ENCODE measurements at places on chromosomes 4 and X.

- no peak for DNase-seq
Measured at GRCh38 chrX:15549189-15550012, 48.8 kb downstream of the BMX start.

- no peak for DNase-seq
Measured at GRCh38 chrX:136204571-136204970, 46.6 kb downstream of the MAP7D3 start.

DNA sequence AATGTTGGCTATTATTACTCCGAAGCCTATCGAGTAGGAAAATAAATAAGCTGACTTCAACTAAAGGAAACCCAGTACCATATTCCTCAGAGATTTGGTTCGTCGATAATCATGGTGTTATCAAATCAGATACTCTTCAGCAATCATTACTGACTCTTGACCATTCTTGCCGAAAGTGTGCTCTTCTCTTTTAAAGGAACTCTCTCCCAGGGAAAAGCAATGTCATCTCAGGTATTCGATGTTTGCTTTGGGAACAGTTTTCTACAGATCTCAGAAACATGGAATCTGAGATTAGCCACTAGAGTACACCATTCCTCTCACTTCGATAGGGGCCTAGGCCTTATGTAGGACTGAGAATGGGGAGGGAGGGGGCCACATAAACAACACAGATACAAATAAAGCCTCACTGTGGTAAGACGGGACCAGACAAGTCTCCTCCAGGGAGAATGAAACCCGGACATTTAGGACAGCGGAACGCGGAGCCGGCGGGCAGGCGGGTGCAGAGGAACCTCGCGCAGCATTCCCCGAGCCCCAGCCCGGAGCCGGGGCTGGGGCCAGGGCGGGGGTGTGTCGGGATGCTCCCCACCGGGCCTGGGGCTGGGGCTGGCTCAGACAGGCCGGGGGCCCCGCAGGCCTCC, 581 bp downstream of the DNAJB14 start:
- no peak for DNase-seq

DNA sequence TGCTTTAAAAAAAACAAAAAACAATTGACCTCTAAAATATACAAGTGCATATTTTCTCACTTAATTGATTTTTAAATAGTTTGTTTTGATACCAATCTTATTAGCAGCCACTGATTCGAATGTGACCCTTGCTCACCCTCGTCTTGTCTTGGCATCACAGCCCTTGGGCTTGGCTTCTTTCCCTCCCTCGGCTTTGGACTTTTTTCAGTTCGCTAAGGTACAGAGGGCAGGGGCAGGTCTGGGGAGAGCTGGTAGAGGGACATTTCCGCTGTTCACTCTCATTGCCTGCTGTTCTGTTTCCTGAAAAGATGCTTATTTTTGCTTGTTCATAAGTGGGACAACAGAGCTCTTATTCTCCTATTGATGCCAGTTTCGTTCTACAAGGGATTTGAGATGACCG, 88.5 kb upstream of the RPS6KA3 start:
- DNase-seq: no peak

- DNase-seq: peak; percentile 3
Measured at GRCh38 chr4:60201052-60201673, 999.0 kb upstream of the ADGRL3 start.

DNA sequence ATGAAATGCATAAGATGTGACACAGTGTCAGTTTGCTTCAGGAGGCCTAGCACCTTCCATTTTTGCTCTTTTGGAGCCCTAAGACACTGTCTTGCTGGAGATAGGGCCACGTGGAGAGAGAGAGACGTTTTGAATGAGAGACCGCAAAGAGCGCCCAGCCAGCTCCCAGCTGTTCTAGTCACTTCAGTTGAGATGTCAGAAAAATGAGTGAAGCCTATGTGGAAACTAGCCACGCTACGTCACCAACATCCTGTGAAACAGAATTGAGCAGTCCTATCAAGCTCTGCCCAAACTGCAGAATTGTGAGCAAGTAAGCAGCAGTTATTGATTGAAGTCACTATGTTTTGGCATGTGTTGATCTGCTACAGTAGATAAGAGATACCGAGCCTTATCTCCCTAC, 13.1 kb downstream of the GPR82 start:
- no peak for DNase-seq

GRCh38 chr4:122224348-122224747, 72.2 kb downstream of the BLTP1 start:
- DNase-seq: no peak

- DNase-seq: no peak
Measured at GRCh38 chrX:50448565-50448964, 22.1 kb downstream of the DGKK start.

DNA sequence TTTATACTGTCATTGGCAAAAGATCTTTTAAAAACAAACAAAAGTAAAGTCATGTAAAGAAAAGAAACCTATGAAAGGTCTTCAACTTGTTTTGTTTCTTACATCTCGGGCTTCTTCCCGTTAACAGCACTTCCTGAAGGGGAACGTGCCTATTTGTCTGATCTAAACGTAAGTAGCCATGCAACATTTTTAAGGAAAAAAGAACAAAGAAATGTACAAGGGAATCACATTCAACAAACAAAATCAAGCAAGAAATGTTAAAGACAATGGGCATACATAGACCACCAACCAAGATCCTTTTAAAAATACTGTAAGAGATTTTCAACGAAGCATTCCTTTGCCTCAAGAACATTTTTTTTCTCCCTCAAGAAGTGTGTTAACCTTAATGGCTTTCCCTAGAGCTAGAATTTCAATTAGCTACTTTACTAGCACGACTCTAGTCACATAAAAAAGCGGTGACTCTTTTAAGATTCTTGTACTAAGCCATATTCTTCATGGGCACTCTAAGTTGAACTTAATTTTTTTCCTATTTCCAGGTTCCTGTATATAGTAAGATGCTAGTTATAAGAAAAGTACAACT, 112.0 kb upstream of the TTC29 start:
- no peak for DNase-seq

GRCh38 chr4:163680386-163681098, 186.1 kb downstream of the TMA16 start:
- no peak for DNase-seq

DNA sequence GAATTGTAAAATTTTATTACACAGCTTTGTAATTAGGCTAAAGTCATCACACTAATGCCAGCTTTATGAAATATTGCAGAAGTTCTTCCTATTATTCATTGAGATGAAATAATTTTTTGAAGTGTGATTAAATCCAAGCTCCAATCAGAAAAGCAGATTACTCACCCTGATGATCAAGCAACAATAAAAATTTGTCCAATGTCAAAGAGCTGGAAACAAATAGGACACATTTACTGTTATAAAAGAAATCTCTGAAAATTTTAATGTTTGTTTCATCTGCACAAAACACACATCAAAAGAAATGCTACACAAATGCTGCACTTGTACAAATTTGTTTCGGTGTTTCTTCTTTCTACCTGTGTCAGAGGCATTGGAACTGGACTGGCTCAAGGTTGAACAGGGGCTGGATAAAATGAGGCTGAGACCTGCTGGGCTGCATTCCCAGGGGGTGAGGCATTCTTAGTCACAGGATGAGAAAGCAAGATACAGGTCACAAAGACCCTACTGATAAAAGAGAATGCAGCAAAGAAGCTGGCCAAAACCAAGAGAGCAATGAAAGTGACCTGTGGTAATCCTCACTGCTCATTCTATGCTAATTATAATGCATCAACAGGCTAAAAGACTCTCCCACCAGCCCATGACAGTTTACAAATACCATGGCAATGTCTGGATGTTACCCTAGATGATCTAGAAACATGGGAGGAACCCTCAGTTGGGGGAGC, 78.3 kb downstream of the GASK1B start:
- DNase-seq: no peak

- DNase-seq: no peak
Measured at GRCh38 chrX:74420196-74421035, 877 bp upstream of the SLC16A2 start.

DNA sequence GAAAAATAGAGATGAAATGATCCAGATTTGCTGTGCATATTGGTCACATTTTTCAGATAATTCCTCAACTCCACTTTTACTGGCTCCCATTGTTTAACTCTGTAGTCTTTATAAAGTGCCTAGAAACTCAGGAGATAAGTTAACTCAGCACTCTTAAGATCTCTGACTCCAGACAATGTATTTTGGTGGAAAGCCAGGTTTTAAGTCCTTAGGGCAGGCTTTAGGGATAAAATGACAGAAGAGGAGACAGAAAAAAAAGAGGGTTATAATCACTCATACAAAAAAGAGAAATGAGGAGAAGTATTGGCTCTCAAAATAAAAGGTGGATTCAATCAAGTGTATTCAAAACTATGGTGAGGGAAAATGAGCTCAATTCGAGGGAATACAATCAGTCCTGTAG, 674.8 kb upstream of the INTU start:
- no peak for DNase-seq

DNA sequence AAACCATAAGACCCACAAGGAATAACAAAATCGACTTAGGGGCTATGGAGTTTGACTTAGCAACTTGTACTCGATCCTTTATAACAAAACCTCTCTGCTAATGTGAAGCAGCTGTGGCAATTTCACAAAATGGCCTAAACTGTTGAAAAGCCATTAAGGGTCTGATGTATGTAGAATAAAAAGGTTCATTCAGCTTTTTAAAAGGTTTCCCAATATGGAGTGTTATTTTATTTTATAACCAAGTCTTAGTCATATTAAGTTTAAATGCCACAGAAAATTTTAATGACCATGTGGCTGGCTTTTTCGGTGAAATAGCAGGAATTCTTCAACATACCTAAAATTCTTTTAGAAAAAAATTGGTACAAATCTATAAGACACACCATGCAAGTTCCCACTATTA, 291.8 kb upstream of the HAND2 start:
- no peak for DNase-seq

DNA sequence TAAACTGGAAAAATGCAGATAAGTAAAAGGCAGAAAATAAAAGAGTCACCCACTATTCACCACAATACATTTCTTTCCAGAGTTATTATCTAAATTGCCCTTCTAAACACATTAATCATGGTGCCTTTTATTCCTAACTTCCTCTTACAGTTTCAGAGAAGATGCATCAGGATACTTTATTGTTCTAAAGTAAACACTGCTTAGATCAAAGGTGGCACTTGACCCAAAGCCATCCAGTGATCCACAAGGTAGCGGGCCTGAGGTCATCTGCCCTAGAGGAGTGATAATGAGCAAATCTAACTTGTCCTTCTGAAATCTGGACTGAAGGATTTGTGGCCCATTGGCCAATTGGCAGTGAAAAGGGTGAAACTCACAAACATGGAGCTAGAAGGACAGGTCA, 12.0 kb upstream of the TMEM154 start:
- DNase-seq: no peak

DNA sequence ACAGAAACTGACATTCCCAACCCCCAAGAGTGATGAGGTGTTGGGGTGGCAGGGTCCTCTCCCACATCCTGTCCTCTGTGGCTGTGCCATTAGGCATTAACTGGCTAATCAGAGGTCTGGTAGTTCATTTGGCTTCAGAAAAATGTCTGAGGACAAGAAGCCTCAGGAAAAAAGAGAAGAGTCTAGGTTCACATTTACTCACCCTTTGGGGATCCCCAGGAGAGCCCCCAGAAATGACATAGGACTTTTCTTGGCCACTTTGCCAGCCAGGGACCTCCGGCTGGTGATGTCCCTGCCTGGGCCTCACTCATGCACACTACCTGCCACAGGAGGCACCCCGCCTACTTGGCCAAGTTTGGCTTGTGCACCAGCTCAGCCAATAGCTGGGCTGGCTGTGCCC, 173.0 kb downstream of the RBM46 start:
- DNase-seq: no peak

DNA sequence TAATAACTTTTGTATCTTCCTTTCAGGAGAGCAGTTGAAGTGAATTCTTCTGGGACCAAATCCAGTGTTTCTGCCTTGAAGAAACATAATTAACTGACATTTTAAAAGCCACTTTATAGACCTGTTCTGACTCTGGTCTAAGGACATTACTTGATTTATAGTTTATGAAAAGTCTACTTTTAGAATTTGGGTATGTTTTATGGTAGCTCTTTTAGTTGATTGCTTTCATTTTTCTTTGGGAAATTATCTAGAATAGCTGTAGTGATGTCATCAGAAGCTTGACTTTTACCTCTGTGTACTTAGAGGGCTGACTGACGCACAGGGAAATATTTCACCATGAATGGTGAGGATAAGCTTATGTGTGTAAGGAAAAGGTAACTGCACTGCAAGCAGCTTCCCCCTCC, 131.8 kb upstream of the LIMCH1 start:
- DNase-seq: no peak

DNA sequence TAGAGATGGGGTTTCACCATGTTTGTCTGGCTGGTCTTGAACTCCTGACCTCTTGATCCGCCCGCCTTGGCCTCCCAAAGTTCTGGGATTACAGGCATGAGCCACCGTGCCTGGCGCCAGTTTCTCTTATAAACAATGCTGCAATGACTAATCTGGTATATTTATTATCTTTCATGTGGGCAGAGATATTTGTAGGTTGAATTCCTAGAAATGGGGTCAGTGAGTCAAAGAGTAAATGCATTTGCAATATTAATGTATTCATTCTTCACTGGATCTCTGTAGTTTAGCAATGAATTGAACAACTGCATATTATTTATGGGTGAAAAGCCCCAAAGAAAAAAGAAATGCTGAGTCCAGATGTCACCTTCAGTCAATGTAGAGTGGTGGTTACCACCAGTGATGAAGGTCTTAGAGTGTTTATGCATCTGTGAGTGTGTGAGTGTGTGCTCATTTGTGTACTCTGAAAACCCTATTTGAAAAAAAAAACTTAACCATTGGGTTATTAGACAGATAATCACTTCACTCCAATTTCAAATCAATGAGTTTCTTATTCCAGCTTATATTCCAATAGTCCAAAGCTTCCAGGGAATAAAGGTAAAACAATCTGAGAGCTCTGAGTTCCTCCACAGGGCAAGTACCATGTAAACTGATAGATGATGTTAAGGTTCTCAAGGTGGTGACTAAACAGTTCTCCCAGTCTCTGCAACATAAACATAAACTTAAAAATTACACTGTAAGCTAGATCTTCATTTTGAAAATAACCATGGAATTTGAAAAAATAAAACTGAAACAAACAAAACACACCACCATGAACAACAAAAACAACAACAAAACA, 22.6 kb upstream of the CD38 start:
- no peak for DNase-seq

GRCh38 chrX:115650916-115651315, 89.9 kb downstream of the PLS3 start:
- no peak for DNase-seq

GRCh38 chr4:58042176-58042575, 932.0 kb upstream of the IGFBP7 start:
- DNase-seq: no peak

GRCh38 chr4:118983831-118984230, 95.2 kb downstream of the SYNPO2 start:
- no peak for DNase-seq

- DNase-seq: no peak
Measured at GRCh38 chr4:178970433-178971140, 1528.3 kb upstream of the AGA start.

- DNase-seq: no peak
Measured at GRCh38 chr4:152763796-152764195, 15.7 kb downstream of the TIGD4 start.

DNA sequence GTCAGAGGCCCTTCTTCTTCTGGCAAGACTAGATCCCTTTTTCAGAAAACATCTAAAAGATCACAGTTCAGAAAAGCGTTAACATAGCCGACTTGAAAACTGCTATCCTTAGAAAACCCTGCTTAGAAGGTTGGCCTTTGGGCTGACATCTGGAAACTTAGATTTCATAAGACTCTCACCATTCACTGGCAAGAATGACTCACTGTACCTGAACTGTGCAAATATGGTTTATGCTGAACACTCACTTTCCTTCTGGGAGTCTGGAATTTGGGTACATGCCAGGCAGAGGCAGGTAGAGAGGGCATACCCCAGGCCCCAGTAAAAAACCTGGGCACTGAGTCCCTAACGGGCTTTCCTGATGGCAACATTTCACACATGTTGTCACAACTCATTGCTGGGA, 88.8 kb upstream of the GPC3 start:
- DNase-seq: no peak

Data from activated CD4-positive, alpha-beta T cell treated with anti-CD3 and anti-CD28 coated beads for 24 hours (primary cell).